ENCODE measurements at places on chromosomes 1 and 21.

GRCh38 chr1:216566641-216567205, 143.5 kb upstream of the USH2A start:
- DNase-seq = no peak

GRCh38 chr1:10195570-10195969, 14.8 kb upstream of the KIF1B start:
- DNase-seq = no peak

DNA sequence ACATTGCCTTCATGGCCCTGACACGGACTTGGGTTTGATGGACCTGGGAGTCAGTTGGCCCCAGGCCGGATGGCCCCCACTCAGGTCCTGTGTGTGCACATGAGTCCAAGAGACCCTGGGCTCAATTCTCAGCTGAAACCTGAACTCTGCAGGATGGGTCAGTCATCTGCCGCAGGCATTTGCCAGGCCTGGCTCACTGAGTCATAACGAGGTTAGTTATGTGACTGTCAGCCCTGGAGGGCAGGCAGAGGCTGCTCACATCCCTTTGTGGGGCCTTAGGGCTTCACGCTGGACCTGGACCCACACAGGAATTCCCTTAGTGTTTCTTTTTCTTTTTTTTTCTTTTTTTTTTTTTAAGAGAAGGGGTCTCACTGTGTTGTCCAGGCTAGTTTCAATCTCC, 46.5 kb downstream of the PSMG1 start:
- no peak for DNase-seq

DNA sequence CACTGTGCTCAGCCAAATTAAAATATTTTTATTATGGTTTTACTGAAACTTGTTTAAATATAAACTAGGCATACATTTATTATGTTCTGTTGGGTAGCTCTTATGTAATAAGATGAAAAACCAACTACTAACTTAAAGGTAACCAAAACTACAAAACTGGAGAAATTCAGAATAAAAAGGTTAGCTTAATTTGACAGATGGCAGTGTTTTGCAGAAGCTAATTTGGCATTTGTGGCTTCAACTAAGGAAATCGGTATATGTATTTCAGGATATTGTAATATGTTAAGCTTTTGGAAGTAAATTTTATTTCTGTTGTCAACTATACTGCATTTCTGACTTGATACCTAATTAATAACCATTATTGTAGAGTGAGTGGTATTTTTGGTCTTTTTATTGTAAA, 18.8 kb downstream of the USP25 start:
- DNase-seq = no peak

- DNase-seq = no peak
These were observed 299.7 kb downstream of the GRIK1 start for GRCh38 chr21:29640080-29640508.

- DNase-seq = peak; percentile 82
These were observed 1.2 kb downstream of the SARS1 start for GRCh38 chr1:109214695-109215623.

DNA sequence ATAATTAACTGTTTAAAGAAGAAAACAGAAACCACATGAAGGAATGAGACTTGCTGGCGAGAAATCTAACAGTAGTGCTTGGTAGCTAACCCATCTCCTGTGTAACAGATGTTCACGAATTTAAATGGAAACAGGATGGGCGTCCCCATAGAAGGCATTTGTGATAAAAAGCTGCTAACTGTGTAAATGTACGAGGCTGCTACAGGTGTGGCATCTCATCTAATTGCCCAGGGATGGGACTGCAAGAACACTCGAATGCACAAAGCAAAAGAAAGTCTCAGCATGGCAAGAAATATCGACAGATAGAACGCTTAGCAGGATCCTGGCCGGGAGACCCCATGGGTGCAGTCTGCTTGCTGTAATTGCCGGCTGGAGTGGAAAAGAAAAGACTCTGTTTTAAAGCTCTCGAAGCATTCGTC, 112.7 kb downstream of the RUNX1 start:
- no peak for DNase-seq

DNA sequence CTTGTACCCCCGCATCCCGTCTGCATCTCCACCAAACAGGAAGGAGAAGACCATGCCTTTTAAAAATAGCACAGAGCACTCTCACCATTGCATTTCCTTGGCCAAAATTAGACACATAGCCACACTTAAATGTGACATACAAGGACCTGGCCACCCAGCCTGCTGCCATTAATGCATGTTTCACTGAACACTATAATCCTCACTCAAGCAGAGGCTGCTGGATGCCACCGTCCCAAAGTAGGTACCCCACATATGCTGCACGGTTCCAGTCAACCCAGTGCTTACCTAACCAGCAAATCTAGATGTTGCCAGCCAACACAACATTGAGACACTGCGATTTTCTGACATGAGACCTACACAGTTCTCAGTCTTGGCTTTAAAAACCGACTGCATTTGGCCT, 107.7 kb downstream of the ADSS2 start:
- DNase-seq = no peak

- no peak for DNase-seq
These were observed 30.1 kb downstream of the OR10J5 start for GRCh38 chr1:159505676-159506075.

GRCh38 chr1:10019561-10019960, 13.2 kb upstream of the UBE4B start:
- no peak for DNase-seq

- peak; percentile 50 for DNase-seq
These were observed 15.3 kb upstream of the KLHDC8A start for GRCh38 chr1:205371871-205372660.

DNA sequence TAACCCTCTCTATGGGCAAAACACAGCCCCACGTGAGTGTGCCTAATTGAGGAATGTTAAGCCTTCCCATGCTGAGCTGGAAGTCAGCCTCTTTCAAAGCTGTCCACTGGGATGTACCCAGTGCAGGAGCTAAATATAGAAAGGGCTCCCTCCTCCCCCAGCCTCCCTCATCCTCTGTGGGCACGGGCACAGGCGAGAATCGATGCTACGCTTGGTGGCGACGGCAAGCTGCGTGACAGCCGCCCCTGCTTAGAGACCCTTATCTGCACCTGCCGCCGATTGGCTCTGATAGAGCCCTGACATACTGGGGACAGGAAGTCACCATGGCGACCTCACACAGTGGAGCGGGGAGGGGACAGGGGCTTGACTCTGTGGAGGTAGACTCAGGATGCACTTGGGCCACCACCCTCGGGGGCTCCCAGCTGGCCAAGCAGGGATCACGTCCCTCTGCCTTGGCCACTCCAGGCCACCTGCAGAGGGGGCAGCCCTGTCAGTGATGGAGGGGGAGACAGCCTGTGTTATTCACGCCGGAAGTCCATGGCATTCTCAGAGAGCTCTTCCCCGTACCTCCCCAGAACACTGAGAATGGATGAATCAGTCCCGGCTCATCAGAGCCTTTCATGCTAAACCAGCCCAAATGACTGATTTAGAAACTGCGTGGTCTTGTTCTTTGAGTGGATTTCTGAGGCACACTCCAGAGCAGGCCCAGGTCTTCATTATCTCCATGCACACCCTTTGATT, 84.8 kb downstream of the KCND3 start:
- DNase-seq = no peak

DNA sequence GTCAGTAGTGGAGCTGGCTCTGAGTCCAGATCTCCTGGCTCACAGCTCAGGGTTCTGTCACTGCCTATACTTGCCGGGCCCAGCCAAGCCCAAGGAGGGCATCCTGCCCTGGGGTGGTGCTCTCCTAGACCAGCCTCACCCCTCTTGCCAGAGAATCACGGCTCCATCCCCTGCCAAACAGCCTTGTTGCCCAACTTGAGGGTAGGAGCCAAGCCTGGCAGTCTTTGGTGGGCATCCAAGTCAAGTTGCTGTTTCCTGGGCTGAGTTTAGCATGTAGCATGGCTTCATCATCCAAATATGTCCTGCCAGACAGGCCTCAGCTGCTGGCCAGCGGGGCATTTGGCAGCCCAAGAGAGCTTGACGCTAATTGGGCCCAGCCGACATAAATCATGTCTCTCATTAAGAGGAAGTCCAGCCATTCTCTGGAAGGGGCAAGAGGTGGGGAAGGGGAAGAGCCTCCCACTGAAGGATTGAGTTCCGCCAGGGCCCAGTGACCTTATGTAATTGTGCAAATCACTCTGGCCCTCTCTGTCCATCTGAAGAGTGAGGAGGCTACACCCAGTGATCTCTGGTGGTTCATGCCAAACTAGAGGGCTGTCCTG, 22.6 kb upstream of the TRABD2B start:
- no peak for DNase-seq

GRCh38 chr1:30275926-30276764, 447.2 kb downstream of the MATN1 start:
- DNase-seq = no peak

DNA sequence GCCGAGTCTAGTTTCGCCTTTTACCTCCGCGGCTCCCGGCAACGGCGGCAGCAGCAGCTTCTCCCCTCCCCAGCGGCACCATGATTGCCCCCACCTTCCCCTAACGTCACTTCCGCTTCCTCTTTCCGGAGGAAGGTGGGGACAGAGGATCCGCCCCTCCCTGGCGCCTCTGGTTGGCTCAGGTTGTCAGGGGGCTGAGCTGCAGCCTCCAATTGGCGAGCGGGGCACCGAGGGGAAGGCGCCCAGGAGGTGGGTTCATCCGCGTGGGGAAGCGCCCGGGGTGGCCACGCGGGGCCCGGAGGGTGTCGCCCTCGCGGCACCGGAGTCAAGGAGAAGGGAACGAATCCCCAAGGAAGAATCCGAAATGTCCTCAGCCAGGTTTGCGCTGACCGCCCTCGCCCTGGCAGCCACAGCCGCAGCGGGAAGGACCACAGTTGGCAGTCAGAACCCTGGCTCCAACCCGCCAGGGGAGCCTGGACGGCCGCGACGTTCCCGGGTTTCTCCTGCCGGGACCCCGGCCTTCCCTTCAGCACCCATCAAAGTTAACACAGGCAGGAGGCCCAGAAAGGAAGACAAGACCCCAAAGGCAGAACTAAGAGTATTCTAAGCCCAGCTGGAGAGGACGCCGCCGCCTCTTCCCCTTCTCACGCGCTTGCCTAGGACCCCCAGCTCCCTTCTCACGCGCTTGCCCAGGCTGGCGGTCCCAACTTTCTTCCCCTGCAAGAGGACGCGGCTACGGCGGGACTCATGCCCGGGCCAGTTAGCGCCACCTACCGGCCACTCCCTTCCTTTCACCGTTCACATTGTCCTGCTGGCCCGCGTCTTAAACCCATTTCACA, at the start of gene MTF1:
Gene MTF1 (minus strand): TSS at position 86 of the 839 bp plus-strand sequence. CDS start 1,934 bp downstream, outside the sequence.
- DNase-seq = peak; percentile 98

- DNase-seq = no peak
These were observed 4.7 kb downstream of the RPS6KC1 start for GRCh38 chr1:213055767-213056166.

DNA sequence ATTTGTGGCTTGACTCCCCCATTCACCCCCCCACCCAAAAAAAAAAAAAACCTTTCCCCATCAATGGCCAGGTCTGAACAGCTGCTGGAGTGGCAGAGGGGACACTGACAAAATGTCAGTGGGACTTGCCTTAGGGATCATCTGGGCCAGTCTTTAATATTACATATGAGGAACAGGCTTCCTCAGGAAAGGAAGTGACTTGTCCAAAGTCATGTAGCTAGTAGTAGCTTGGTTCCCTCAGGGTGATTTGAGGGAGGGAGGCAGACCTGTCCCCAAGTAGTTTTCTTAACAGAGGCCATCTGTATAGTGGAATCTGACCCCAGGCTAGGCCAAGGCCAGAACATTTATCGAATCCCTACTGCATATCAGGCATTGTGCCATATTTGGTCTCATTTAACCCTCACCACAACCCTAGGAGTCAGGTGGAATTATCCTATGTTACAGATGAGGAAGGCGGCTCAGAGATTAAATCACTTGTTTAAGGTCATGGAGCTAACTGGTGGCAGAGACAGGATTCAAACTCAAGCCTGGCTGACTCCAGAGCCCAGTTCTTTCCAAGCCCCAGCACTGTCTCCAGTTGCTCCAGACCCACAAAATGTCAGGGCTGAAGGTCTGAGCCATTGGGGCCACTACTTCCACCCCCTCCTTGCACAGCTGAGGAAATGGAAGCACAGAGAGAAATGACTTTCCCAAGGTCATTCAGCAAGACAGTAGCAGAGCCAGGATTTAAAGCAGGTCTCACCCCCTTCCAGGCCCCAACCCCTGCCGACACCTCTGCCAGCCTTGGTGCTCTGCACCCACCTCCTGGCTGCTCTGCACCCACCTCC, 10.4 kb downstream of the ZBTB7B start:
- DNase-seq = peak; percentile 49

- DNase-seq = peak; percentile 72
These were observed 15.4 kb upstream of the PTTG1IP start for GRCh38 chr21:44888581-44889550.

GRCh38 chr1:11979028-11979850, 1.0 kb upstream of the MFN2 start:
- no peak for DNase-seq

GRCh38 chr1:20234788-20235535, 48.6 kb upstream of the PLA2G2C start:
- DNase-seq = no peak

DNA sequence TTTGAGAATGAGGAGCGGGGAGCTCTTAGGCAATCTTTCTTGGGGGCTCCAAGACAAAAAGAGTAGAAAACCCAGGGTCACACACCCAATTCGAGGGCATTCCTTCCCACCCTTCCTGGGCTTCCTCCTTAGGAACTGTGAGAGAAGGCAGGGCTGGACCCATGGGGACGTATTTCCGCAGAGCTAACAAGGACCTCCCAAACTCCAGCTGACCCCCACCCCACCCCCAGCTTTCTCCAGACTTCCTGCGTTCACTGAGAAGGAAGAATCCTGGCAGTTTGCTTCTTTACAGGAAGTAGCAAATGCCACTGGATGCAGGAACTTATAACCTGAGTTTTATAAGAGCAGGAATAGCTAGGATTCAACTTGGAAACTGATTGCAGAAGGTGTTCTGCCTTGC, 2.7 kb upstream of the LHX9 start:
- no peak for DNase-seq

- no peak for DNase-seq
These were observed 408.0 kb downstream of the SIPA1L2 start for GRCh38 chr1:232221802-232222499.

DNA sequence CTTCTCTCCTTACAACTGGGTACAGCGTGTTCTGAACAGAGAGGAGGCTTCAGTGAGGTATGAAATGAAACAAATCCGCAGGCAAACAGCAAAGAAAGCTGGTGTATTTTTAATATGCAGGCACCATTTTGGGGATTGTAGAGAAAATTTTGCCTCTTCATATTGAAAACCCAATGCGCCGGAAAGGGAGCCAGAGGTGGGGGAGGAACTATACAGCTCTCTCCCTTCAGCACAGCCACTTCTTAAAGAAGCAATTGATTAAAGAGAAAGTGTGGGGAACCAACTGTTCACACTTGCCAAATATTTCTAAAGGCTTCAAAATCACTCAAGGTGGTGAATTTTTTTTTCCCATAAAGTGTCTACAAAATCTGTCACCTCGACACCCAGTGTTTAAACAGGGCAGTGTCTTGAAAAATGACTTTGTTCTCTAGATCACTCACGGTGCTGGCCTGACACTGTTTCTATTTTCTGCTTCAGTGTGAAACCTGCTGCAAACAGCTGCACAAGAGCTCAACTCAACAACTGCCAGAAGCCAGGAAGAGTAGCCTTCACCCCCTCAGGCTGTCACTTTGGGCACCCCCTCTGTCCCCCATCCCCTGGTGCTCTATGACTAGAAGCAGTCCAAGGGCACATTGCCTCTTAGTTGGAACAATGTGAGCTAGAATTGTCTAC, 123.8 kb upstream of the CTTNBP2NL start:
- no peak for DNase-seq

- no peak for DNase-seq
These were observed 30.7 kb downstream of the IGFN1 start for GRCh38 chr1:201221201-201221846.

All from osteoblast (primary cell).